ENCODE measurements at places on chromosomes 3 and 15. TPM values are rescaled to one million over a fixed set of nuclear protein-coding genes. Genes with fewer than 3 reads are reported as not detected.

ARPIN gene
- 10.8 TPM for total RNA-seq

KLF15 gene
- total RNA-seq: not detected

CLDN11 gene
- total RNA-seq: 4.8 TPM

TNFAIP8L3 gene
- 0.18 TPM for total RNA-seq

FES gene
- total RNA-seq: 1.5 TPM

GPR149 gene
- total RNA-seq: not detected

SIDT1 gene
- total RNA-seq: 0.11 TPM

ILDR1 gene
- total RNA-seq: not detected

ZDHHC3 gene
- total RNA-seq: 80.5 TPM

DNAH12 gene
- under 0.01 TPM for total RNA-seq

AQP9 gene
- total RNA-seq: 0.14 TPM

MME gene
- total RNA-seq: 2.6 TPM

IL20RB gene
- 118 TPM for total RNA-seq

RTP3 gene
- not detected for total RNA-seq

CLCN2 gene
- 5.4 TPM for total RNA-seq

ACTRT3 gene
- 3.5 TPM for total RNA-seq

RPP25 gene
- total RNA-seq: 2.9 TPM

RNU6-1 gene
- not detected for total RNA-seq

SLC6A20 gene
- total RNA-seq: 0.51 TPM

GPR27 gene
- total RNA-seq: 0.20 TPM

DZIP1L gene
- 7.6 TPM for total RNA-seq

CLEC3B gene
- not detected for total RNA-seq

PHC3 gene
- total RNA-seq: 16.3 TPM

INKA1 gene
- total RNA-seq: 20.1 TPM

LINGO1 gene
- total RNA-seq: 0.07 TPM

MESP2 gene
- total RNA-seq: 0.88 TPM

TUBGCP4 gene
- 23.0 TPM for total RNA-seq

GOLGA8G gene
- not detected for total RNA-seq

TRIM42 gene
- not detected for total RNA-seq

GOLGA6L9 gene
- 3.8 TPM for total RNA-seq

GOLGA6L10 gene
- total RNA-seq: 0.63 TPM

CNTN6 gene
- total RNA-seq: not detected

CPEB1 gene
- total RNA-seq: not detected

IL5RA gene
- total RNA-seq: not detected

TYRO3 gene
- total RNA-seq: 16.3 TPM

MYO9A gene
- 16.5 TPM for total RNA-seq

CCR4 gene
- not detected for total RNA-seq

TEX9 gene
- total RNA-seq: 4.9 TPM

SPINK8 gene
- total RNA-seq: not detected

UQCRC1 gene
- total RNA-seq: 400 TPM

PP2D1 gene
- total RNA-seq: not detected

MASP1 gene
- not detected for total RNA-seq

LMAN1L gene
- total RNA-seq: not detected
